ENCODE measurements at places on chromosomes 2 and 18.

- no peak for DNase-seq
These were observed 84.0 kb upstream of the TMEFF2 start for GRCh38 chr2:192278701-192279100.

GRCh38 chr2:71827524-71827901 lies 320.1 kb downstream of the CYP26B1 start:
- no peak for DNase-seq

- no peak for DNase-seq
These were observed 263.1 kb downstream of the DCDC2C start for GRCh38 chr2:3966470-3966869.

DNA sequence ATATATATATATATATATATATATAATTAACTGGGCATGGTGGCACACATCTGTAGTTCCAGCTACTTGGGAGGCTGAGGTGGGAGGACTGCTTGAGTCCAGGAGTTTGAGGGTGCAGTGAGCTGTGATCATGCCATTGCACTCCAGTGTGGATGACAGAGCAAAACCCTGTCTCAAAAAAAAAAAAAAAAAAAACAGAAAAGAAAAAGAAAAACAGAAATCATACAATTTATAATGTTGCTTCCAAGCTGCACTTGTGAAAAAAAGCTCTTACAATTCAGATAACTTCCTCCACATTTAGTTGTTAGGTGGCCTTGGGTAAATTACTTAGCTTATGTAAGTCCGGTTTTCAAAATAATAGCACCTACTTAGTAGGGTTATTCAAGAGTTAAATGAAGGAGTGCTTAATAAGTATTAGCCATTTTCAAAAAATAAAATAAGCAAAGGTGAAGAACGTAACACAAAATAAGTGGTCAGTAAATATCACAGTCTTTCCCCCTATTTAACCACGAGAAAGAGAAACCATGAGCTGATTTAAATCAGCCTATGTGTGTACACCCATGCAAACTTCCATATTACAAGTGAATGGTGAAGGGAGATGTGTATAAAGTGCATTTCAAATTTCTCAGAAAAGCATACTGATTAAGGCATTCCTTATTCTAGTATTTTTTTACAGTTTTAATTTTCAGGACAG lies 2.3 kb downstream of the WIPF1 start:
- no peak for DNase-seq

GRCh38 chr18:31101183-31102024 lies 817 bp downstream of the DSC2 start:
- peak; percentile 85 for DNase-seq

DNA sequence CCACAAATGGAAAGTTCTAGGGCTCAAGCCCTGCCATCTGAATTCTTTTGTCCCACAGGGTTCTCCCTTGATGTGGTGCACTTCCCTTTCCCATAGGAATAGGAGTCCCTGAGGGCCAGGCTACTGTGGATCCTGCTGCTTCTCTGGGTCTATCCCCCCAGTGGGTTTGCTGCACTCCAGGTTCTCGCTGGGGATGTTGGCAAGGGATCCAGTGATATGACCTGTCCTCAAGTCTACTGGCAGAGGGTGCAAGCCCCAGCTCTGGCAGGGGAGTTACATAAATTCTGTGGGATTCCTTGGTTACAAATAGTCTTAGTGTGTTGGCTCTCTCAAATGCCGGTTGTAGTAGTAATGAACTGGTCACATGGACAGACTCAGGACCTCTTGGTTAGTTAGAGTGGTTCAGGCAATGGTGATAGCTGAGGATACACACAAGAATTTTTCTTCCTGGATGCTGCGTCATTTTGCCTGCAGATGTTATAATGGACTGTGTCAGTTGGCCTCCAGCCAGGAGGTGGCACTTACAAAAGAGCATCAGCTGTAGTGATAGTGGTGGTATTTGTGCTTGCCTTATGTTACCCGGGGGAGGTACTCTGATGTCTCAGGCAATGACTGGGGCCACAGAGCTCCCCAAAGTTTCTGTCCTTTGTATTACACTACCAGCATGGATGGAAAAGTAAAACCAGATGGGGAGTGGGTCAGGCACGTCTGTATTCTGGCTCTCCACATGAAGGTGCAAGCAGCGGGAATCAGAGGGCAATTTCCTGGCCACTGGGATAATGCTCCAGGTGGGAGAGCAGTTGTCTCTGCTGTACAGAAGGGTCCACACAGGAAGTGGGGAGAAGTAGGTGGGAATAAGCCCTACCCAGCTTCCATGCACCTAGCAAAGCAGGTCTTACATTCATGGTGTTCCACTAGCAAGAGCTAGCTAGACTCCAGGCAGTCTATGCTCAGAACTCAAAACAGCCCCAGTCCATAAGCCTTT lies 267.9 kb downstream of the SOX11 start:
- DNase-seq, result no peak

GRCh38 chr2:151350579-151351195 lies 6.7 kb upstream of the TNFAIP6 start:
- DNase-seq, result no peak

- no peak for DNase-seq
These were observed 23.7 kb downstream of the TBC1D8 start for GRCh38 chr2:101127319-101128056.

- DNase-seq, result no peak
These were observed 413.8 kb downstream of the RAD51AP2 start for GRCh38 chr2:17104454-17104853.

- no peak for DNase-seq
These were observed 63.0 kb upstream of the PLA2R1 start for GRCh38 chr2:160125366-160125765.

DNA sequence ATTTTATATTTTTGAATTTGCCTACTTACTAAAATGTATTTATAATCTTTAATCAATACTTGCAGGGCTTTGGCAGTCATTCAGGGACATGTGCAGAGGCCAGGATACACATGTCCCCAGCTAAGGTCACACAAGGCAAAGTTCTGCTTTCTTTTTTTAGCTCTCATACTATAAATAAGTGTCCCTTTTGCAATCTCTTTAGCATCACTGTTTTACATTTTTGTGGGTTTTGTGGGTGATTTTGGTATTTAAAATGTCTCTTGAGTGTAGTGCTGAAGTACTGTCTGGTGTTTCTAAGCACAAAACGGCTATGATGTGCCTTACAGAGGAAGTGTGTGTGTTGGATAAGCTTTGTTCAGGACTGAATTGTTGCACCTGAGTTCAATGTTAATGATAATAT lies 309.0 kb upstream of the GULP1 start:
- no peak for DNase-seq

DNA sequence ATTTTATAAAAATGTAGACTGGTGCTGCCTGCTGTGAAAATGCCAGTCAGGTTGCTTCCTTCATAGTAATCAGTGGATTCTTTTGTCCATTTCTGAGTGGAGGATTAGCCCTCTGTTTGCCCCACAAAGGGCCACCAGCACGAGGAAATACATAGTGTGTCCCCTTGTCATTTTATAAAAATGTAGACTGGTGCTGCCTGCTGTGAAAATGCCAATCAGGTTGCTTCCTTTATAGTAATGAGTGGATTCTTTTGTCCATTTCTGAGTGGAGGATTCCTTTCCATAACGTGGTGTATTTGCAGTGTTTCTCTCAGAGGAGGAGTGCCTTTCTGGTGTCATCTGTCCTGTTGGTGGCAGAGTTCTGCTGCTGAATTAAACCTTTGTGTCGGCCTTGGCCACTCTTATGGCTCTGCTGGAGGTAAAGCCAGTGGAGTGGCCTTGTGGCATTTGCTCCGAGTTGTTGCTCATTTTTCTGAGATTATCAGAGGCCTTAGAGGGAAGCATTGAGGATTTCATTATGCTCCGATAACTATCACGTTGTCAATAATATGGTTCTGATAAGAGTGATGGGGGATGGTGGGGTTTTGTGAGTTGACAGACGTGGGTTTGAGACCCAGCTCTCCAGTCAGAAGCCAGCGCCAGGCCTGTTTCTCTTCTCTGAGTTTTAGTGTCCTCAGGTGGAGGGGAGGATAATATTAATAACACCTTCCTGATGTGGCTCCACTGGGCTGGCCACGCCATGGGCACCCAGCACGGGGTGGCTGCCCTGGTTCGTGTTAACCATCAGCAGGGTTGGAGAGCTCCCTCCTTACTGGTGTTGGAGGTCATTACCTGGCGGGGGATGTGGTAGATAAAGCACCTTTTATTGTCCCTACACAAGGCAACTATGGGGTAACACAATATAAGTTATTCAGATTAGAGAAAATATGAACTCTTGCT lies 96.6 kb downstream of the NEDD4L start:
- DNase-seq, result no peak

GRCh38 chr2:237458519-237458918 lies 28.5 kb upstream of the MLPH start:
- no peak for DNase-seq

DNA sequence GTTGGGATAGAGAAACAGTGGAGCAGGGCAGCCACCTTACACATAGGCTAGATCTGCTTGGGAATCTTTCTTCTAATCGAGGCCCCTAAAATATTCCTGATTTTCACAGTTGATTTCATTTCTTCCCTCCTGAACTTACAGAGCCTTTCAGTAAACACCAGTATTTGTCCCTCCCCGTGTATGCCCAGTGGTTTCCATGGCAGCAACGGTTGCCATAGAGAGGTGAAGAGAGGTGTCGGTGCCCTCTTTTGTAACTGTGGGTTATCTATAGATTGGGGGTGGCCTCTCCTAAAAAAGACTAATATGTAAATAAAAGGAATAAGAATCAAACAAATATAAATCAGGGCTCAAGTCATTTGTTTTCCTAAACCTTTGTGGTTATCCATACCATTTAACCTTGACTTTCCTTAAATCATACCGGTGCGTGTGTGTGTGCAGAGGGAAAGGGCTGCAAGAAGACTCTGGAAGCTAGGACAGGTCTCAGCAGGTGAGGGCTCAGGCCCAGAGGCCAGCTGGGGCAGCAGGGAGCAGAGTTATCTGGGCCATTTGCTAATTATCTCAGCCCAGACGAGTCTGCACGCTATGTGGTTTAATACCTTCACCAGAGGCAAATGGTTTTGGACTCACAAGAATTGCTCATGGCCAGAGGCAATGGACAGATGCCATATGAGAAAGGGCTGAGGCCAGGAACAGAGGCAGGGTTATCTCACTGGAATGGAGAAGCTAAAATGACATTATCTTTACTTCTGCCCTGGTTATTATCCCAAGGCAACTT lies 35.5 kb downstream of the LIPG start:
- DNase-seq, result no peak

DNA sequence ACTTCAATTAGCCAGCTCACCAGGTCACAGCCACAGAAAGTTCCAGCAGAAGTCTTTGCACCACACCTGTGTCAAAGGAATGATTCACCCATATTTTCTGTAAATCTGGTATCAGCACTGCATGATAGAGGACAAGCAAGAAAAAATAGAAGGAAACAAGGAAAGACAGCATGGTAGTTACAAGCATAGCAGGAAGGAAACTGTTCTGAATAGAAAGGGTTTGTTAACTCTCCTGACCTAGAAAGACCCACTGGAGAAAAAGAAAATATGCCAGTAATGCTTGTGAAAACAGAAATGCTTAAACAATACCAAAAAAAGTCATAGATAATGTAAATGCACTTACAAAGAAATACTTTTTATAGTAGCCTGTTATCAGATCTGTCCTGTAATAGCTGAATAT lies 40.8 kb downstream of the SCRN3 start:
- DNase-seq, result no peak

- no peak for DNase-seq
These were observed 33.6 kb upstream of the SNED1 start for GRCh38 chr2:240964704-240965295.

- DNase-seq, result no peak
These were observed 97.7 kb upstream of the CAB39 start for GRCh38 chr2:230614913-230615332.

DNA sequence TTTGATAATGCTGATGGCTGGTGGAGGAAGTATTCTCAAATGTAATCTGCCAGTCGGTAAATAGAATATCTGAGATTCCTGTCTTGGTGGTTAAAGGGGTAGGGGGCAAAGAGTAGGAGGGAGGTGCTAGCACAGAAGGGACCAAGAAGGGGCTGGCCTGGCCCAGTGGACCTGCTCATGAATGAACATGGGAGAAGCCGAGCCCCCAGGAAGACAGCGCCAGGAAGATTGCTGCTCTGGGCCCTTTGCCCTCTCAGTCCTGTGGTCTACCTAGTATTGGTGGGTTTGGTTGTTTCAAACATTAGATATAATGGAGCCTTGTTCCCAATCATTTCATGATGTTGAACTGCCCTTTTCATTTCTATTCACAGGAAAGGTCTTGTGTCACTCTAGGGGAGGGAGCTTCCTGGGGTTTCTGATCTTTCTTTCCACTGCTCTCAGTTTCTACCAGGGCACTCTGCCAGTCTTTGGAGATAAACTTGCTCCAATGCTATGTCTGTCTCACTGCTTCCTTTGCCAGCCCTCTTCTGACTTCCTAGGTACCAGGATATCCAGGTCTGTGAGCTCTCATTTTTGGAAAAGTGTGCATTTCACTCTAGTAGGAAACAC lies 5.3 kb upstream of the MOCOS start:
- no peak for DNase-seq

- no peak for DNase-seq
These were observed 107.1 kb downstream of the POLE4 start for GRCh38 chr2:75065402-75066008.

DNA sequence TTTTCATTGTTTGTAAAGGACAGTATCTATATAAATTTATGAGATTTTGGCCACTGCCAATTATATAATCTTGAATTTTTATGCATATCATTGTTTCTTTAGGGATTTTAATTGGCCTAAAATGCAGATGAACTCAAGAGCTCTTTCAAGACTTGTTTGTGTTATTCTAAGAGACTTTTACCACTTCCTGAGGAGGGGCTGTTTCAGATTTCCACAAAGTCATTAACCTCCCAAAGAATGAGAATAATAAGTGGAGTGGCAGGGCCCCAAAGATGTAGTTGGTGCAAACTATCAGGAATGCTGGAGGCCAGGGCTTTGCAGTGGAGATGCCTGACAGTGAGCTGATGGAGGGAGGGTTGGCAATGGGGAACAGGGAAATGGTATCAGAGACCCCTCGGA lies 15.5 kb upstream of the ACVR1 start:
- DNase-seq, result no peak

- no peak for DNase-seq
These were observed 33.9 kb downstream of the FBXO15 start for GRCh38 chr18:74113711-74114110.

DNA sequence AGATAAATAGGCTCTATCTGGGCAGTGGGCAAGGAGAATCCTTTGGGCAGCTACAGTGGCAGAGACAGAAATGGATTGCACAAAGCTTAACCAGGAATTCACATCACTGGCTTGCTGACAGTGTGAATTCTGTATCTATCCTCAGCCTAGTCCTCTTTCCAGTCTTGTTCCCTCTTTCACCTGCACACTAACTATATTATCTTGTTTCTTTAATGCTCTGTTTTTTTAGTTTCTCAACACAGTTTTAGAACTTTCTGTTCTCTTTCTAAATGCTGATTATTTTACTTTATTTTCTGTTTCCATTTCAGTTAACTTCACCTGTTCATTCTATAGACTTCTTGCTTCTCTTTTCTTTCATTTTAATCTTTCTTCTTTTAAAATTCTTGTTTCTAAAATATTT lies 66.4 kb downstream of the LINC00305 start:
- no peak for DNase-seq

- no peak for DNase-seq
These were observed 12.7 kb downstream of the SALL3 start for GRCh38 chr18:78992041-78993011.

- no peak for DNase-seq
These were observed 30.1 kb upstream of the ITGA6 start for GRCh38 chr2:172397148-172397834.

- no peak for DNase-seq
These were observed 375.8 kb upstream of the LYPD1 start for GRCh38 chr2:133045787-133046186.
